ENCODE measurements at places on chromosomes 6 and 20.

- no peak for DNase-seq
These were observed 1.5 kb downstream of the PBX2 start for GRCh38 chr6:32188381-32189068.

DNA sequence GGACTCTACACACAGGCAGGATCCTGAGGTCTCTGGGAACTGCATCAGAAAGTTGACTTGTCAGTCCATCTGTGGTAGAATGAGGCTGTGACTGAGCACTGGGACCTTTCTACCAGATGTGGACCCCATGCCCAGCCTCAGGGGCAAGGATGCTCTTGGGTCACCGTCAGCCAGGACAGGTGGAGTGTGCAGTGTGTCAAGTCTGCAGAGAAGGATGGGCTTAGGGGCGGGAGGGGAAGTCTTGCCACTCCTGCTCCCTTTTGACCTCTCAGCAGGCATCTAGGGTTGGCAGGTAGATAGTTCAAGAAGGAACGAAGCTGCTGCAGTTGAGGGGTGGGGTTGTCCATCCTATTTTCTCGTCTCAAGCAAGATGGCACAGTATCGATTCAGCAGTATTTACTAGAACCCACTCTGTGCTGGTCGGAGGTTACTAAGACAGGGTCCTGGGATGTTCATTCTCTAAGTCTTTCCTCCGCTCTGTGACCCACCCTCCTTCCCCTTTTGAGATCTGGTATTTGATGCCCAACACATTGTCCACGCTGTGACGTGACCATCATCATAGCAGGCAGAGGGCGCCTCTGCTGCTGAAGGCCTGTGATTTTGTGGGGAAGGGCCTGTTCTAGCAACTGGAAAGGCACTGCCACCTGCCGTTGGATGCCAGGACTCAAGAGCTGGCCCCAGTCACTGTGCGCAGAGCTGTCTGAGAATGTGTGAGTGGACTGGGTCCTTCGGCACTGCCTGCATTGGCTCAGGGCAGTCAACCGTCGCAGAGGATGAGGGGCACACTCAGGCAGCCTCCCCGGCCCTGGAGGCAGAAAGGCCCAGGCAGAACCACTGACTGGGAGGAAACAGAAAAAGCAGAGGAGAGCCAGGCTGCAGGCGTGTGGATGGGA, 23.2 kb downstream of the RBCK1 start:
- DNase-seq, result peak; percentile 45

GRCh38 chr6:152018876-152019275, 211.4 kb downstream of the ESR1 start:
- DNase-seq, result no peak

- DNase-seq, result no peak
These were observed 4.4 kb downstream of the HMGCLL1 start for GRCh38 chr6:55574556-55574955.

- no peak for DNase-seq
These were observed 4.3 kb downstream of the TGM6 start for GRCh38 chr20:2385026-2385425.

- DNase-seq, result no peak
These were observed 19.1 kb upstream of the CD93 start for GRCh38 chr20:23105193-23105592.

DNA sequence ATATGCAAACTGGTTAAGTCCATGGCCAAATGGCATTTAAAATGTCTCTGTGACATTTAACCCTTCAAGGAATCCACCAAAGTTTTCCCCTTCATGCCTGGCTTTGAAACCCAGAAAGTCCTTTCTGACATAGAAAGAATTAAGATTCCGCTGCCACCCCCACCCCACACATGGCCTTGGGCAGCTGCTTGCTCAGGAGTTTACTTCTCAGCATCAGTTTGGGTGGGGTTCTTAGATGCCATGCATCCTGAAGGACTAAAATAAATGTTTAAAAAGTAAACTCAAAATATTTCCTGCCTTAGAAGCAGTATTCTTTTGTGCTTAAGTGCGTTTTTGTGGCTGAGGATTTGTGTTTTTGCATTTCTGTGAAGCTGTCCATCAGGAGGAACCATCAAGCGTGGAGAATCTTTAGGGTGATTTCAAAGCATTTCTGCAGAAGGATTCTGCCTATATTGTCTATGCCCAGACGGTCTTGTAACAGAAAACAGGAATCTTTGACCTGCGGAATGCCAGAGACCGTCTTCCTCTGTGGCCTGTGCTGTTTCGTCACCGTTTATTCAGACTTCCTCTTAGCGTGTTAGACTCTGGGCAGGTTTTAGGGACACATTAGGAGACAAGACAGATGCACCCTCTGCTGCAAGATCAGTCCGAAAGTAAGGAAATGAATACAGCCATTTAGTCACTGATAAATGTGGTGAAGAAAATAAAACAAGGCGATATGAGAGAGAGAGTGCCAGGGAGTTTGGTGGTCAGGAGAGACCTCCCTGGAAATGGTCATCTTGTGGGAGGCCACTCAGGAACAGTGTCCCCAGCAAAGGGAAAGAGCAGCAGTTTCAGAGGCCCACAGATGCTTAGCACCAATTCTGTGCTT, 6.2 kb downstream of the DUSP22 start:
- DNase-seq, result no peak

DNA sequence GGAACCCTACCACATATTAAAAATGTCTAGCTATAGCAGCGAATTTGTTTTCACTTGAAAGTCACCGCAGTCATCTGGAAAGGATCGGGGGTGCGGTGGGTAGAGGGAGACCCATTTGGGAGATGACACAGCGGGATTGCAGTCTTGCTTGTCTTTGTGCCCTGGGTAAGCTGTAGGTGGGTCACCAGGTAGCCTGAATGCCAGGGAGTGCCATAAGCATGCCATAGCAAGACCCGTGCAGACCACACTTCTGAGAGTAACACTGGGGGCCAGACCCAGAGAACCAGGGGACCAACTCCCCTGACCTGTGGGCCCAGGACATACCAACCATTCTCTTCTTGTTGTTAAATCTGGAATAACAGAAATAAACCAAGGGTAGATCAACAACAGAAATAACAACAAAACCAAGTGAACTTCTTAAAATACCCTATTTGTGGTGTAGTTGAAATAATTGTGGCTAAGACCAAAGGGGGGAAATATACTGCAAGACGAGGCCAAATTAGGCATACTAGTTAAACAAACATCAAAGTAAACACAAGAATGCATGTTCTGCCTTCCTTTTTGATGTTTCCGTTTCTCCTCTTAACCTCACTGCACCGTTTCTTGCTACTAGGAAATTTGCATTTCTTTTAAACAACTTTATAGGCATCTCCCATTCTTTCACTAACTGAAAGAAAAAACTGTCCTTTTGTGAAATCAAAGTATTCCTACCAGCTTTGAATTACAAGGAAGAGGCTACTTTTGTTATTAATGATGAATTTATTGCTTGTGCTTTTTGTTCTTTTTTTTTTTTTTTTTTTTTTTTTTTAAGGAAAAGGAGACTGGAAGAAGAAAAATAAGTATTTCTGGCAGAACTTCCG, 128.2 kb downstream of the SASH1 start:
- DNase-seq, result no peak

- DNase-seq, result no peak
These were observed 13.4 kb downstream of the MTFR2 start for GRCh38 chr6:136236466-136237293.

GRCh38 chr6:148451690-148452089, 109.1 kb downstream of the SASH1 start:
- no peak for DNase-seq

DNA sequence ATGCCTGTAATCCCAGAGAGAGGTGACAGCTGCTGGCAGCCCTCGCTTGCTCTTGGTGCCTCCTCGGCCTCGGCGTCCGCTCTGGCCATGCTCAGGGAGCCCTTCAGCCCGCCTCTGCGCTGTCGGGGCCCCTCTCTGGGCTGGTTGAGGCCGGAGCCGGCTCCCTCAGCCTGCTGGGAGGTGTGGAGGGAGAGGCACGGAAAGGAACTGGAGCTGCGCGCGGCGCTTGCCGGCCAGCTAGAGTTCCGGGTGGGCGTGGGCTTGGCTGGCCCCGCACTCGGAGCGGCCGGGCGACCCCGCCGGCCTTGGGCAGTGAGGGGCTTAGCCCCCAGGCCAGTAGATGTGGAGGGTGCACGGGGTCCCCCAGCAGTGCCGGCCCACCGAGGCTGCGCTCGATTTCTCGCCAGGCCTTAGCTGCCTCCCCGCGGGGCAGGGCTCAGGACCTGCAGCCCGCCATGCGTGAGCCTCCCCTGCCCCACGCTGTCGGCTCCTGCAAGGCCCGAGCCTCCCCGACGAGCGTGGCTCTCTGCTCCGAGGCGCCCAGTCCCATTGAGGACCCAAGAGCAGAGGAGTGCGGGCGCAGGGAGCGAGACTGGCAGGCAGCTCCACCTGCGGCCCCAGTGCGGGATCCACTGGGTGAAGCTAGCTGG, 34.6 kb downstream of the C6orf52 start:
- DNase-seq, result no peak

GRCh38 chr6:156864557-156864956, 87.4 kb downstream of the ARID1B start:
- no peak for DNase-seq

GRCh38 chr6:14772188-14772587, 473.7 kb upstream of the JARID2 start:
- DNase-seq, result no peak

DNA sequence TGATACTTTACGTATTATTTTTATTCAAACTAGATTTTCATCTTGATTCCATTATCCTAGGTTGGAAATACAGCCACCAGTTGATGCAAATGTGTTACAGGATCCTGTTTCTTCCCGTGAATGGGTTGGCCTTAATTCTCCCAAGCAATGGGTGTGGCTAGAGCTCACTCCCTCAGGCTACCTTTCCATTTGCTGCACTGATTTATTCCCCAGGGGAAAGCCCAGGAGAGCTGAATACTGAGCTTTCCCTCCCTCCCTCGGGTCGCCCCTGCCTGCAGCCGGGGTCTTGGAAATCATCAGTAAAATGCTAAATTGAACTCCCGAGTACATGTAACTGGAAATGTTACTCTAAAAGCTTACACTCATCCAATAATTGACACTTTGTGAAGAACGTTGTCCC, 9.9 kb downstream of the SMOC2 start:
- DNase-seq, result no peak

DNA sequence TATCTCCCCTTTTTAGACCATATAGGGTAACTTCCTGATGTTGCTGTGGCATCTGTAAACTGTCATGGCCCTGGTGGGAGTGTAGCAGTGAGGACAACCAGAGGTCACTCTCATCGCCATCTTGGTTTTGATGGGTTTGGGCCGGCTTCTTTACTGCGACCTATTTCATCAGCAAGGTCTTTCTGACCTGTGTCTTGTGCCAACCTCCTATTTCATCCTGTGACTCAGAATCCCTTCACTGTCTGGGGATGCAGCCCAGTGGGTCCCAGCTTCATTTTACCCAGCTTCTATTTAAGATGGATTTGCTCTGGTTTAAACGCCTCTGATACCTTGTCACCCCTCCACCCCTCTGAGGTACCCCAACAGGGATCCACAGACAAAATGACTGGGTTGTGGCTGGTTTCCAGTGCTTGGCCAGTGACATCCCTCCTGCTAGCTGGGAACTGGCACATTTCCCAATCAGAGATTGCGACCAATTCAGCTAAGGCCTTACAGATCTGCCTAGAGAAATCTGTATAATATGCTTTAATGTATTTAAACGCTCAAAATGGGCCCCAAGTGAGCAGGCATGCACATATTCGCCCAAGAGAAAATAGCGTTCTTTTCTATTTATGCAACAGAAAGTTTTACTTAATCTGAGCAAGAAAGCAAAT, 315.6 kb upstream of the QKI start:
- DNase-seq, result no peak

GRCh38 chr20:11394145-11394833, 523.4 kb upstream of the BTBD3 start:
- no peak for DNase-seq

DNA sequence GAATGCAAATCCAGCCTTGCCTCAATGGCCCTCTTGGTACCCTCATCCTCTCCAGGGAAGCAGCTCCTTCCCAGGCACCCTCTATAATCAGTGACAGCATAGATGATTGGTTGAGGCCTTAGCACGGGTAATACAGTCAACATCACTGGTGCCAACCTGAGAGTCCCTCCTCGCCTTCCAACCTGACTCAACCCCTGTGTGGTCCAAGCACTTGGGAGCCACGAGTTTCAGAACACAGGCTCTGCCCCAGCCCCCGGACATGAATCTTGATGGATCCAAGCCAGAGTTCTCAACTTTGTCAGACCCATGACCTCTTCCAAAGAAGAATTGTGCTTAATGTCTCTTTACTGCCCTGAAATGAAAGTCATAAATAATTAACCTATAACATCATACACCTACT, 213.9 kb downstream of the PREX1 start:
- DNase-seq, result no peak

- no peak for DNase-seq
These were observed 15.4 kb downstream of the EZR start for GRCh38 chr6:158803733-158804143.

DNA sequence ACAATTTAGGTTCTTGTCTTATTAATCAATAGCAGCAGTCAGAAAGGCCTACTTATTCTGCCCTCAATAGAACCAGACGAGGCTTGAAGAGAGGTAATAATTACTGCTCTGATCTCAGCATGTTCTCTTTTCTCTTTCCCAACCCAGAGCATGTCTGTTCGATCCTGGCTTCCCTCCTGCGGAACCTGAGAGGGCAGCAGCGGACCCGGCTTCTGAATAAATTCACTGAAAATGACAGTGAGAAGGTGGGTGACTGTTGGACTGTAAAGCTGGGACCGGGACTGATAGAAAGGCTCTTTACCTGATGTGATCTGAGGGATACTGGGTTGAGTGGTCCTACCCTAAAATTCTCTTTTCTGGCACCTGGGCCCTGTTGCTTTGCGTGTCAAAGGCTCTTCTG, 63.0 kb upstream of the VSTM2L start:
- DNase-seq, result no peak

DNA sequence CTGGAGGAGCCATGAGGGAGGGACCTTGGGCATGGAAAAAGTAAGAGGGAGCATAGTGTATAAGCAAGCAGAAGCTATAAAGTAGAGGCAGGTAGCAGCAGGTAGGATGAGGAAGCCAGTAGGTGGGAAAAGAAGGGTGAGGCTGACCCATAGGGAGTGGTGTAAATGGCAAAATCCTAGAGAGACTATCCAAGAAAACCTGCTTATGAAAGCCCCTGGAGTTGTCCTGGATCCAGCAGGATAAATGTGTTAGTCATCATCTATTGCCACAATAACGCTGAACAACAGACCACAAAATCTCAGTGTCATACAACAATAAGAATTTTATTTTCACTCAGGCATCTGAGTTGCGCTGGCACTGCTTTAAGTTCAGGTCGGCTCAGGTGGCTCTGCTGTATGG, 30.2 kb downstream of the CHD6 start:
- no peak for DNase-seq

GRCh38 chr6:91704531-91704930, 1117.7 kb upstream of the MAP3K7 start:
- no peak for DNase-seq

DNA sequence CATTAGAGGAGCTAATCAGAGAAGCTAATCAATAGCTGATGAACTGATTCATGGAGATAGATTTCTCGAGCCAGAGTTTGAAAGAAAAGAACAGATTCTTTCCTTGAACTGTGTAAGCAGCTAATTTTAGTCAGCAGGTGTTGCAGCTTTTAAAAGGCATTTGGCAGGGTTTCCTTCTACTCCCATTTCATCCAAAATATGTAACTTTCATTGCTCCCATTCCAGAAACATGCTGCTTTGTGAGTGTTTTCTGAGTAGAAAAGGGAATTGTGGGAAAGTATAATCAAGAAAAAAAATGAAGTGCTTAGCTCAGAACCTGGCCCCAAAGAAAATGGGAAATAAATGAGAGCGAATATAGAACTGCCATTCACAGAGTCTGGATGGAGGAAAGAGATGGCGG, 20.8 kb downstream of the SLC35F1 start:
- no peak for DNase-seq

- DNase-seq, result peak; percentile 93
These were observed 53.4 kb downstream of the TRAF3IP2 start for GRCh38 chr6:111552241-111552744.
